ENCODE measurements at places on chromosomes 2 and 18.

- DNase-seq = no peak
Observed at GRCh38 chr2:16620590-16620989, 45.0 kb downstream of the CYRIA start.

DNA sequence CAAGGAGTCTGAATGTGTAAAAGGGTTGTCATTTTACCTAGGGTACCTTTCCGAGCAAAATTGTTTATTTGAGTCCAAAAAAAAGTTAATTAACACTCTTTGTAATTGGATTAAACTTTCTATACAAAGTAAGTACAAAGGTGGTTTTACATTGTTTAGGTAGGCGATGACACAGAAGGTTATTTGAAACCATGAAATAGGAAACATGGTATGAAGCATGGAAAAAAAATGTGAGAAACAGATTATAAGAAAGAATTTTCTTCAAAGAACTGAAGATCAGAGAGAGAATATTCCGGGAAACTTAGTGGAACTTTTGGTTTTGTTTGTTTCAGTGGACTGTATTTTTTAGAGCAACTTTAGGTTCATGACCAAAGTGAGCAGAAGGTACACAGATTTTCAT, 32.7 kb downstream of the CARF start:
- DNase-seq = no peak

DNA sequence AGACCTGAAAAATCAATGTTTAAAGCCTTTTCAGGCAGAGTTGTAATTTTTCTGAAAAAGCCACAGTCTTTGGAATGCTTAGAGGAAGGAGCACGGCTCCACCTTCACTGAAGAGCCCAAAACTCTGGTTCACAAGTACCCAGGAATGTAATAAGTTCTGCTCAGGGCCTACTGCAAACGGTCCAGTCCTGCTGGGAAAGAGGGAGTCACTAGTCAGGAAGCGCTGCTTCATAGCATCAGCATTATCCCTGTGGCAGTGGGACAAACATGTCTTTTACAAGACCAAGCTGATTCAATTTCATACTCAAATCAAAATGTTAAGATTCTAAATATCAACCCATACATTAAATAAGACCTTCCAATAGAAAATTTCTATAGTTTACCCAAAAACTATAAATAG, 152.9 kb upstream of the PGAP1 start:
- no peak for DNase-seq

DNA sequence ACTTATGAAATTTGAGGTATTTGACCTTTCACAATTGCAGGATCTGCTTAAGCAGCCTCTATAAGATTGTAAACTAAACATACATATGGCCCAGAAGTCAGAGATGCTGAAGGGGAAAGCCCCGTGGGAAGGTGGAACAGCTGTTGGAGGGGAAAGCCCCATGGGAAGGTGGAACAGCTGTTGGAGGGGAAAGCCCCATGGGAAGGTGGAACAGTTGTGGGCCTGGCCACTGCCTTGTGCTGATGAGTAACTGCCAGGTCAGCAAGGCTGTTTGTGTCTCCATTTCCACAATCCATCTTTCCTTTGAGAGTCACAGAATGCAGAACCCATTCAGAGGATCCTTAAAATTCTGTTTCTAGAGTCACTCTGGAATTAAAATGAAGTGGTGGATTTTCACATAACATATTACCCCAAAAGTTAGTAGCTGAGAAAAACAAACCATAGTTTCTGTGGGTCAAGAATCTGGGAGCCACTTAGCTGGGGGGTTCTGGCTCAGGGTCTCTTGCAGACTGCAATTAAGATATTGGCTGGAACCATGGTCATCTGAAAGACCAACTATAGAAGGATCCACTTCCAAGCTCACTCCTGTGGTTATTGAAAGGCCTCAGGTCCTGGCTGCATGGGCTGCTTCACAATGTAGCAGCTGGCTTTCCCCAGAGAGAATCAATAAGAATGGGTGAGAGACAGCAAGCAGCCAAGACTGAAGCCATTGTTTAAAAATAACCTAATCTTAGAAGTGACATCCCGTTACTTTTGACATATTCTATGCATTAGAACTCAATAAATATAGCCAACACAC, 86.6 kb upstream of the CAVIN2 start:
- peak; percentile 20 for DNase-seq

Measured in NCI-H446 treated with DMSO at 0.1 percent for 48 hours (cell line).